ENCODE measurements at places on chromosomes 7 and 10.
A peak's percentile ranks its signal among the peaks of the same experiment; 100 is the strongest.

DNA sequence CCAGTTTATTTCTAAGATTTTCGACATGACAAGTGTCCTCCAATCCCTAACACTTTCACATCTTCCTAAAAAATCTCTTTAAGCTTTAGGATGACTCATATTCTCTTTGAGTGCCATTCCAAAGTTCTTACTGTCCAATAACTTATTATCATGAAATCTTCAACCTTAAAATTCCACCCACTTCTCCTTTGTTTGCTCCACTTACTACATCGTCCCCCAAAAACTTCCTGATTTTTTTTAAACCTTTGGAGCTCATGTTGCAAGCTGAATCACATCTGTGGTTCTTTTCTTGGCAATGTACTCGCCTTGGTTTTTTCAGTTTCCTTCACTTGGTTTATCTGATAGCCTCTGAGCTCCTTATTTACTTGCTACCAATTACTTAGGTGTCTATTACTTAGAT lies 39.2 kb upstream of the JCAD start:
- no peak for DNase-seq

- DNase-seq, result no peak
These were observed 326.3 kb downstream of the CCSER2 start for GRCh38 chr10:84654671-84655070.

GRCh38 chr7:4167385-4167910 lies 514.6 kb upstream of the FOXK1 start:
- no peak for DNase-seq

DNA sequence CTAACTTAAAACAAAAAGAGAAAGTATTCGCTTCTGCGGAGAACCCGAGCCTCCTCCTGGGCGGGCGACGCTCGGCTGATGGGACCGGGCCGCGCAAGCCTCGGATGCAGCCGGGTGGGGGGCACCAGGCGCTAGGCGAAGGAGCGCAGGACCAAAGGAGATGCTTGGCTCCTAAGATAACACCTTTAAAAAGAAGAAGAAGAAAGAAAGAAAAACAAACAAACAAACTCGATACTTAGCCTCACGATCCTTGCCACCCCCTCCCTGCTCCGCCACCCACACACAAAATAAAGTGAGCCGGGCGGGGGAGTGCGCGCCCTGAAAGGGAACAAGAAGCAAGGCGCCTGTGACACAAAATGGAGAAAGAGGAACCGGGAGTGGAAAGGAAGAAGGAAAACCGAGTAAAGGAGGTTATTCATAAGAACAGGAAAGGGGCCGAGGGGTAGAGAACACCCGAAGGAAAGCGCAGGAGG lies 34.0 kb upstream of the EBLN1 start:
- DNase-seq, result peak; percentile 75

DNA sequence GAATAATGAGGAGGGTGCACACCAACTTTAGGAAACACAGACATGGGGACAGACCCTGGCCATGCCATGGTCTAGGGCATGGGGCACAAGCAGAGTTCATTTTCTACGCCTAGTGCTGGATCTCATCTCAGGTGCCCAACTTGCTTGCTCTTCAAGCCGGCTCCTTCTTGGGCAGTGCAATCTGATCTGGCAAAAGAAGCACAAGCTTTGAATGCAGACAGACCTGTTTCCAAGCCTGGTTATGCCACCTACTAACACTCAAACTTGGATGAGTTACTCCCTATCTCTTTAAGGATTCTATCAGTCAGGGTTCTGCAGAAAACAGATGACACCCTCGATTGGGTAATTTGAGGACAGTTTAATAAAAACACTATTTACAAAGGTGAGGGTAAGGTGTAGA lies 34.9 kb upstream of the WAPL start:
- DNase-seq, result no peak

DNA sequence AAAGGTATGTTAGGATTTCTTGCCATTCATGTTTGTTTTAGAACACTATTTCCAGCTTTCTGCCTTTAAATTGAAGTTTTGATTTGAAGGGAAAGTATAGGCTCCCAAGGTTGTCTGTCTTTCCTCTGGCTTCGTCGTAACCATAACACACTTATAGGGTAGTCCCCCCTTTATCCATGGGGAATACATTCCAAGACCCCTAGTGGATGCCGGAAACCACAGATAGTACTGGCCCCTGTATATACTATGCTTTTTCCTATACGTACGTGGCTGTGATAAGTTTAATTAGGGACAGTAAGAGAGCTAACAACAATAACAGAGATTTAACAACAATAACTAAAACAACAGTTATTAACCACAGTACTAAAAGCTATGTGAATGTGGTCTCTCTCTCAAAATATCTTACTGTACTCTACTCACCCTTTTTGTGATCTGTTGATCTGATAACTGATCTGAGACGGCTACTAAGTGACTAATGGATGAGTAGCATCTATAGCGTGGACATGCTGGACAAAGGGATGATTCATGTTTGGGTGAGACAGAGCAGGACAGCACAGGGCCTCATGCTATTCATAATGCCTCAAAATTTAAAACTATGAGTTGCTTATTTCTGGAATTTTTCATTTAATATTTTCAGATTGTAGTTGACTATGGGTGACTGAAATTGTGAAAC lies 273.1 kb downstream of the AUTS2 start:
- DNase-seq, result no peak

DNA sequence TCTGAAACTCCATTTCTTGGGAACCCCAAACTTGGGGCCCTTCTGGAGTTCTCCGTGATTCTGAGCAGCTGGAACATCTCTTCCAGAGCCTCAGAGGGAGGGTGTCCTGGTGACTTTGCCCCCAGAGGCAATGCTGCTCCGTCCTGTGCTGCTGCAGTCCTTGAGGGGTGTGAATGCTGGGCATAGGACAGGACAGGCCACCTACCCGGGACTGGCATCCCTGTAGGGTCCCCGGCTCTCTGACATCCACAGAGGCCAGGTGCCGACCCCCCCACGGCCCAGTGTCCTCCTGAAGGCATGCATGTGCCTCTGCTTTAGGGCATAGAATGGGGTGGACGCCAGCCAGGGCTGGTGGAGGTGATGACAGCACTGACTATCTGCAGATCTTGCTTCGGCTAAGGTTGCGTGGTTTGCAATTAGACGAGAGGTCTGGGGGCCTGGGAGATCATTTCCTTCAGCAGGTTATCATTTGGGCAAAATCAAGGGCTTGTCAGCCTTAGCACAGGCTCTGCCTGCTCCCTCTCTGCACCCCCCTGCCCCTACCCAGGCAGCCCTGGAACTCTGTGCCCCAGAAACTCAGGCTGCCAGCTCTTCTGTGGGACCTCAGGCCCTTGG lies 136.9 kb upstream of the GPR26 start:
- DNase-seq, result no peak

- no peak for DNase-seq
These were observed 21.3 kb upstream of the HSPB1 start for GRCh38 chr7:76281006-76281705.

DNA sequence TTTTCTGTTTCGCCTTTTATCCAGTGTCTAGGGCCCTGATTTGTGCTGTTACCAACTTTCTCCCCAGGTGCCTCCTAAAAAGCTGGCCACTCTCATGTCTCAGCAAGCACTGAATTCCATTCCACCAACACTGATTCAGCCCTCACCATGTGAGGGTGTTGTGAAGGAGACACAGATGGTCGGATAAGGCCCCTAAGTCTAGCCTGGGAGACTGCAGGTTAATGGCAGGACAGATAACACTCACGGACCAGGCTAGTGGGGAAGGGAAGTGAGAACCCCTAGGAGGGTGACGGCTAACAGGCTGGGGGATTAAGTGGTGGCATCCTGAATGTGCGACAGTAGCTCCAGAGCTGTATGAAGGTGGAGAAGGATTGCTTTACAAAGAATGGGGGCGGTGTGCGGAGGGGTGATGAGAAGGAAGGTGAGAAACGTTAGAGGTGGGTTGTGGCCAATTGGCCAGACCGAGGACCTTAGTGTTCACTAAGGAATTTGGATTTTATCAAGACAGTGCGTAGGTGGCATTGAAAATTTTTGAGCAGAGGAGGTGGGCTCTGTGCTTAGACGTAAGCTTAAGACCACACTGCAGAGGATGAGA lies 3.8 kb upstream of the DUSP5 start:
- no peak for DNase-seq

- no peak for DNase-seq
These were observed 271.7 kb upstream of the C7orf33 start for GRCh38 chr7:148318838-148319237.

DNA sequence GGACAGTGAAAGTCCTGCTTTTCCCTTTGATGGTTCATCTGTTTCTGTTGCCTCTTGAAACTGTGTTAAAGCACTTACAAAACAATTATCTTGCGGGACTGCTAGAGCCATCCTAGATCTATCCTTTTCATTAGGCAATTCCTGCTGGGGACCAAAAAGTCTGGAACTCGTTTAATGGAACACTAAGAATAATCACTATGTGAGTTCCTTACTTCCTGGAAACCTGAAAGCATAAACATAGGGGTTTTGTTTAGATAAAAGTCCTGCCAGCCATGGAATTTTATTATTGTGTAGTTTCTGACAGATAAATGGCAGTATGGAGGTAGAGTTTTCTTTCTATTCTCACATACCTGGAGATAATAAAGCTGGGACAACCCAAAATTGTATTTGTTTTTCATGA lies 1133.3 kb downstream of the SORCS3 start:
- DNase-seq, result no peak

DNA sequence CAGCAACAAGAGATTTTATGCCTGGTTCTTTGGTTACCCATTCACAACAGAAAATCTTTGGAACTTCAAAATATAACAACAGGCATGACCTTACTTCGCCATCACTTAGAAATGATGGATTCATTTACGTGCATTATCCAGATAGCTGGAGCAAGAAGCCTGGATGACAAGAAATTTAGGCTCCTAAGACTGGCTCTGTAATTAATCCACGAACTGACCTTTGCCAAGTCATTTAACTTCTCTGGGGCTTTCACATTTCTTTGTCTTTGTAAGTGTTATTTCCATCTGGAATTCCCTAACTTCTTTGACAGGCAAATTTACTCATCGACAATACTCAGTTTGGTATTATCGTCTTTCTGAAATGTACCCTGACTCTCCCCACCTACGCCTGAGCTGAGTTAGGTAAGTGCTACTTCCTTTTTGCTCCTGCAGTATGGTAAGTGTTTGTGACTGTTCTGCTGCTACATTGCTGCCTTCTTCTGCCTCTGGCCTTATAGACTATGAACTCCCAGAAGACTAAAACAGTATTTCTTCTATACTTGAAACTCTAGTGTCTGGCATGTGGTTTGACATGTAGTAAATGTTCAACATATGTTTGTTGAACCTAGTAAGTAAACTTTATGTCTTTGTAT lies 5.5 kb upstream of the MDFIC start:
- DNase-seq, result peak; percentile 61

DNA sequence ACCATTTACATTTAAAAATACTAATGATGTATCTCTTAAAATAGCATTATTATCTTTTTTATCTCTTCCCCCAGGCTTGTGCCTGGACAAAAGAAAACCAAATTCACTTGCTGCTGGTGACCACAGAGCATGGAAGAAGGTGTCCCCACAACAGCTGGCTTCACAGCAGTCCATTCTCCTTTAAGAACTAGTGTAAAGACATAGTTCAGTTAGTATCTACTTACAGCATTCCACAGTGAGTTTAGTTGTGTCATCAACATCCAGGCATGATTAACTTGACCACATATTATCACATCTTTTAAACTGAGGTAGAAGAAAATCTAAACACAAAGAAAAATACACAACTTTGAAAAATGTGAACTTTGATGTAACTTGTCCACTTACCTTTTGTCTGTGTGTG lies 55.0 kb downstream of the LRRC17 start:
- no peak for DNase-seq

- no peak for DNase-seq
These were observed 60.2 kb downstream of the ZNF467 start for GRCh38 chr7:149713061-149713730.

DNA sequence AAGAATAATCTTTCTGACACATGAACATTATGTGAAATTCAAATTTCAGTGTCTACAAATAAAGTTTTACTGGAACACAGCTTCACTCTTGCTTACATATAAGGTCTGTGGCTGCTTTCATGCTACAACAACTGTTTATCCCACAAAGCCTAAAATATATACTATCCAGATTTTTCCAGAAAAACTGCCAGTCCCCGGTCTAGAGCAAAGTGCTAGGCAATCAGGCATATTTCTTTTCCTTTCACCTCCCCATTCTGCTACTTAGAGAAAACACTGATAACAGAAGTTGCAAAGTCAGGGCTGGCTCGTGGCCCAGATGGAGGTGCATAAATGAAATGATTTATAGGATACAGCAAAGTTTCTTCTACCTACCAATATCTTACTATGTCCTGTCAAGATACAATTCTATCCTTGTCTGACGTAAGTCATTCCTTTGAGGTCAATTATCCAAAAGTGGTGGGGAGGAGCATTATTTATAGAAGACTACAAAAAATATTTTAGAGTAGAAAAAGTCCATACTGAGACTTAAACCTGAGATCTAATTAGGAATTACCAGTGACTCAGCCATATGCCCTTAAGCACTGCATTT lies 384.1 kb downstream of the NXPH1 start:
- DNase-seq, result no peak
